Stimulated activated naive CD4-positive, alpha-beta T cell treated with Interleukin-2 at 50 U/mL for 16 hours (primary cell): ENCODE measurements at places on chromosomes 6 and 20.
A peak's percentile ranks its signal among the peaks of the same experiment; 100 is the strongest.

DNA sequence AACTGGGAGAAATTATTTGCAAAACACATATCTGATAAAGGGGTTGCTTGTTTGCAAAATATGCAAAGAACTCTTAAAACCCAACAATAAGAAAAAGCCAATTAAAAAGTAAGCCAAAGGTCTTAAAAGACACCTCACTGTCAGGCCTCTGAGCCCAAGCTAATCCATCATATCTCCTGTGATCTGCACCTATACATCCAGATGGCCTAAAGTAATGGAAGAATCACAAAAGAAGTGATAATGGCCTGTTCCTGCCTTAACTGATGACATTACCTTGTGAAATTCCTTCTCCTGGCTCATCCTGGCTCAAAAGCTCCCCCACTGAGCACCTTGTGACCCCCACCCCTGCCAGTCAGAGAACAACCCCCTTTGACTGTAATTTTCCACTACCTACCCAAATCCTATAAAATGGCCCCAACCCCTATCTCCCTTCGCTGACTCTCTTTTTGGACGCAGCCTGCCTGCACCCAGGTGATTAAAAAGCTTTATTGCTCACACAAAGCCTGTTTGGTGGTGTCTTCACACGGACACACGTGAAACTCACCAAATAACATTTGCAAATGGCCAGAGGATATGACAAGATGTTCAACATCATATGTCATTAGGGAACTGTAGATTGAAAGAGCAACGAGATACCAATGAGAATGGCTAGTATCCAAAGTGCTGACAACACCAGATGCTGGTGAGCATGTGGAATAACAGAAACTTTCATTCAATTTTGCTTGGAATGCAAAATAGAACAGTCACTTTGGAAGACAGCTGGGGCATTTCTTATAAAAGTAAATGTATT lies 565.0 kb upstream of the ADGRB3 start:
- no peak for DNase-seq

DNA sequence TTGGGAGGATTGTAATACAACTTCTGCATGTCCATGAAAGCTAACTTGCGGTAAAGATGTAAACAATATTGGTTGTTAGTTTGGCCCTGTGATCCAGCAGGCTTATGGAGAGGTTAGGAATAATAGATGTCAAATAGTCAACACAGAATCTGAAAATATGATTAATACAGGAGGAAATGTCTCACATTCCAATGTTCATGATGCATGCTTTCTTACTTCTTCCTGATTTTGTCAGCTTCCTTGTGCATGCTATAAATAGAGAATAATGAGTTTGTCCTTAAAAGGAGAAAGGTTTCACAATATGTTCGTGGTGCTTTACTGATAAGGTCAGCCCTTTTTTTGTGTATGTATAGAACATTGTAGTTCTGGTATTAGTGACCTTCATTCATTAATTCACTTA lies 136.7 kb downstream of the MMUT start:
- DNase-seq: no peak

DNA sequence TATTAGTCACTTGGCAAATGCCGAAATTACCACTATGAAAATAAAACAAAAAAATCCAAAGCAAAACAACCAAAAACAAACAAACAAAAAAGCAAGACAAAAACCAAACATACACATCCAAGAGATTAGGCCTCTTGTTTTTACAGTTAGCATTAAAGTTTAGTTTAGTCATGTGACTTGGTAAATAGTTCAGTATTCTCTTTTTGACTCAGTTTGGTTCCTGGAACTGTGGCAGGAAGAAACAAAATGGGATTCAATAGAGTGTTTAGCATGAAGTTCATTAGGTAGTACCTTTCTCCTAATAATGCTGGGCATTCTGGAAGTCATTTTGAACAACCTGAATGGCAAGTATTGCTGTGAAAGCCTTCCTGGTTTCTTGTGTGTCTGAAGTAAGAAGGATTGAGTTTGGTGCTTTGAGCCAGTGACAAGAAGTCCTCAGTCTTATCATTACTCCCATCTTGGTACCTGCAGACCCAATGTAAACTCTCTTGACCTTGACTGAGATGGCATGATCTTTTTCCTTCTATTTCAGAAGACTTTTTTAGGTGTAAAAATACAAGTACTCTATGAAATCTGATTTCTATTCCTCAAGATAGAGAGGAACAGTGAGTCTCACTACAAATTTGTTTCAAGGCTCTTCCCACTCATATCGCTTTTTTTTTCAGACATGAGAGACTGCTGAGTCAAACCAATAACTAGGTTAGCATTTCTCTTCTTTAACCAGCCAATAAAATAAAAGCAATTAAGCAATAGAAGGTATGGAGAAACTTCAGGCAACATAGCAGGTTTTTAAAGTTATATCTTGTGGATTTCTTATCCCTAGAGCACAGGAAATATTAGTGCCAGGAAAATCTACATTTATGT lies 223.6 kb upstream of the PREP start:
- DNase-seq: no peak

- DNase-seq: no peak
Observed at GRCh38 chr6:85640821-85641220, 1.9 kb downstream of the SYNCRIP start.

DNA sequence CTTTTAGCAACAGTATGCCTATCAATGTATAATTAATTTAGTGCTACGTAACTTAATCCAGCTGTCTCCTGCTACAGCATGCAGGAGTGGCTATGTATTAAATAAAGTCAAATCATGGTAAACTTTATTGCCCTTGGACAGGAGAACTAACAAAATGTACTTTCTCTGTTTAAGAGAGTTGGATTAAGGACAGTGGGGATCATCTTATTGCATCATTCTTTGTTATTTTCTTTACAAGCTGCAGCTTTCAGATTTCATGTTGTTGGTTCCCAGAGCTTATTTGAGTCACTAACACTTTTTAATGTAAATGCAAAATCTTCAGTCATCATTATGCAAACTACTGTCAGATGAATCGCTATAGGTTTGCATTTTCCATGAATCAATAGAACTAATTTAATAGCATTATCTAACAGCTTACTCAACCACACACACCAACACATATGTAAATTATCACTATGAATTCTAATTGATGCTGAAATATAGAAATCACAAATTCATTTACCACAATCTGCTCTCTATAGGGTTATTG lies 424.7 kb downstream of the MMUT start:
- no peak for DNase-seq

DNA sequence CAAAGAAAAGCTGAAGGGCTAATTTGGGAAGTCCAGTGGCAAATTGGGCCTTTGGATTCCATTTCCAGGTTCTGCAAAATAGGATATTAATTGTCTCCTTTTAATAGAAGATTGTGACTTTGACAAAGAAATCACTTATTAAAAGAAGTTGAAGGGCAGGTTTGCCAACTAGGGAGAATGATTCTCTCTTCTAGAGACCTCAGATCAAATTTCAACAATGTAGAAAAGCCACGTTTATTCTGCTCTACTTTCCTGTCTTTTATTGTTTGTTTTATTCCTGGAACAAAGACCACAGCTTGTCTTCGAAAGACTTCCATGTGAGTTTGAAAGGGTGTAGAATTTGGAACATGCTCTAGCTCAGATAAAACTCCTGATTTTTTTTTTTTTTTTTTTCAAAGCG lies 65.5 kb upstream of the PRL start:
- DNase-seq: no peak

- DNase-seq: no peak
Observed at GRCh38 chr20:47623206-47623605, 121.5 kb downstream of the NCOA3 start.

- DNase-seq: no peak
Observed at GRCh38 chr6:158905277-158905676, 86.1 kb upstream of the EZR start.

- DNase-seq: no peak
Observed at GRCh38 chr20:24235296-24236175, 233.9 kb upstream of the SYNDIG1 start.

GRCh38 chr6:150273457-150274309 lies 95.1 kb upstream of the IYD start:
- DNase-seq: no peak

DNA sequence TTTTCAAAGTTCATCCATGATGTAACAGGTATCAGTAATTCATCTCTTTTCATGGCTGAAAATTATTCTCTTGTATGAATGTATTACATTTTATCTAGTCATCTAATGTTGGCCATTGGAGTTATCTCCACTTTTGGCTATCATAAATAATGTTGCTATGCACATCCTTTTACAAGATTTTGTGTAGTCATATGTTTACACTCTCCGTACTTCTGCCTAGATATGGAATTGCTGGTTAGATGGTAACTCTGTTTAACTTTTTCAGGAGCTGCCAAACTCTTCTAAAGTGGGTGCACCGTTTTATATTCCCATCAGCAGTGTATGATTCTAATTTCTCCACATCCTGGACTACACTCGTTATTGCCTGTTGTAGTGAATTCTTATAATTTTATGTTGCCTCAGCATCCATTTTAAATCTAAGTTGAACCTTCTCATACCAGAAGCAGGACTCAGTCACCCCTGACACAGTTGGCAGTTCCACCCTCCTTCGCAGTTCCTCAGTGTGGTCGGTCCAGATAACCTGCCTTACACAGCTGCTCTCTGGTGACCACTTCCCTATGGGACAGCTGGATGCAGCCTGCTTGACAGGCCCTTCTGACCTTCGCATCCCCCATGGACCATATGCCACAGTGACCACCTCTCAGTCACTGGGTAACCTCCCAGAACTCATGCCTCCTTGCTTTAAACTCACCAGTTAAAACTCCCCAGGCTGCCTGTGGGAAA lies 33.9 kb downstream of the KIZ start:
- DNase-seq: no peak

- DNase-seq: no peak
Observed at GRCh38 chr6:14910692-14911547, 334.9 kb upstream of the JARID2 start.

DNA sequence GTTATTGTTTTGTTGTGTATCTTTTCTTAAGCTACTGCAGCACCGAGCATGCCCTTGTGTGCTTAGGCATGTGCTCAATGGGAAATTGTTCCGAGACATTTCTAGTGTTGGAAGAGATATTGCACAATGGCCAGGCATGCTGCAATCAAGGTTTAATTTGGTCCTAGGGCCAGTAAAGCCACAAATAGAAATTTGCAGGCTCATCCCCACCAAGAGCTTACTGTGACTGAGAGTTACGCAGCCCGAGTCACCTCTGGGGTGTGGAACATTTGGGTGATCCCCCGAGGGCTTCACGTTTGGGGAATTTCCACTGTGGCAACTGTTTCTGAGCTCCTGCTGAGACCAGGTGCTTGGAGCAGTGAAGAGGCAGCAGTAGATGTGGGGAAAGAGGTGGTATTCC lies 65.8 kb downstream of the ADTRP start:
- peak; percentile 53 for DNase-seq

- no peak for DNase-seq
Observed at GRCh38 chr6:35216851-35217811, 3.4 kb downstream of the SCUBE3 start.

GRCh38 chr6:135257631-135258405 lies 76.7 kb downstream of the MYB start:
- DNase-seq: no peak

DNA sequence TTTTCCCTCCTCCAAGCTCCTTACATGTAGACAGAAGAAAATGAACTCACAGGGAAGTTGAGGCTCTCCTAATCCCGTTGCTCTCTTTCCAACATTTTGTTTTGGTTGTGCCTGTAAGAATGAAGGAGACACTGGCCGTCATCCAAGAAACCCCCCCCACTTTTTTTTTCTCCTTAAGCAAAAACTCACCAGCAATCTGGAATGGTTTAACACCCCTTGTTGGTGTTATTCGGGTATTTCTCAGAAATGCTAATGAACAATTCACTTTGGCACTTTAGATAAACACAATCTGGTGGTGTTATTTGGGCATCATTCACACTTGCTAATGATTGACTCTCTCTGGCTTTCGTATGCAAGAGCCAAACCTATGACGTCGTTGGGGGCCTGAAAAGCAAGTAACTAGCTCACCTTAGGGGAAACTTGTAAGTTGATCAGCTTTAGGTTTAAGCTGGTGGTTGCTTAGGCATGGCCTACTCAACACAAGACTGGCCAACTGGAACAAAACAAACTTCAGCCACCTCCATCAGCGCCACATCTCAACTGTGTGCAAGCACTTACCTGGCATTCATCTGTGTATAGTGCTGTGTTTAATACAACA lies 24.3 kb upstream of the OLIG3 start:
- no peak for DNase-seq

GRCh38 chr20:50920997-50921396 lies 10.2 kb downstream of the ADNP start:
- no peak for DNase-seq

GRCh38 chr6:139311831-139312230 lies 20.0 kb upstream of the TXLNB start:
- DNase-seq: no peak

DNA sequence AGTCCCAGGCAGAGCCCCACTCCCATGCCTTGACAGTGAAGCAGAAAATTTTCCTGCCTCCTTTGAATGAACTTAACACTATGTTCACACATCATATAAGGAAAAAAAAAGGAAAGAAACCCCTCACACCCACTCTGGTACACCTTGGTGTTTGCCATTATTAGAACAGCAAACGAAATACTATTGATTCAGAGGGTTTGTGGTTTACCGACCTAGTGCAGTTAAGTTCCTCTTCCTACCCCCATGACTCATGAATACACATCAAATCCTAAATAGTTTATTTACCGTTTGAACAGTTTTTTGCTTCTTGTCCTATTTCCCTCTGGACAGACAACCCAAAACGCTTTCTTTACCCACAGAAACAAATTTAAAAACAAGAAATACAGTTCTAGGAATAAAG lies 237.7 kb downstream of the FOXA2 start:
- no peak for DNase-seq

DNA sequence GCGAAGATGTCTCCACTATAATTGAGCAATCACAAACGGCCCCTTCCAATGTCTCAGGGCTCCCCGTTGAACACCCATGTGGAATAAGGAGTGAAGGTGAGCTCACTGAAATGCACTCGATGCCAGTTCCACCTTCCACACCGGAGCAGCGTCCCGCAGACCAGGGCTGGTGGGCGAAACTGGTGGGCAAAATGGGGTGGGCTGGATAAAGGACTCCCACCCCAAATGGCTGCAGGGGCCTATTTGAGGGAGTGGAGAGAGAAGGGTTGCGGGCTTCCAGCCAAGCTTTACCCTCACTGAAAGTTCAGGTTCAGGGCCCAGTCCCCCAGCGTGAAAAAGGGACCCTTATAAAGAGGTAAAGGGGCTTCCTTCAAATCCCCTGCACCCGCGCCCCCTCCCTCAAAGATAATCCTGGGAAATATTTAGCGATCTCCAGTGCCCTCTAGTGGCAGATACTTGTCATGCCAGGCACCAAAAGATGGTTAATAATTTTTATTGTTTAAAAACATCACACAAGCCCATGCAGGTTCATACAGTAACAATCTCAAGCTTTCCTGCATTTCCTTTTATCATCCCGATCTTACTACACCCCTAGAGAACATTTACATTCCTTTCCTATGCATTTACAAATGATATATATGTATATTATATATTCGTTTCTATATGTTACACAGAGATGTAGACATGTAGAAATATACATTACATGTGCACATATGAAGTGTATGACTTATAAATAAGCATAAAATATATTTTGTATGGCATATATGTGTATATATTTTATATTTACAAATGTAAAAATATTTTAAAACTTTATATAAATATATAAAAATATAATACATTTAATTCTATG lies 58.2 kb upstream of the NKX2-2 start:
- peak; percentile 7 for DNase-seq

- no peak for DNase-seq
Observed at GRCh38 chr20:6212903-6213302, 90.1 kb upstream of the FERMT1 start.
